CD8-positive, alpha-beta memory T cell (primary cell): ENCODE measurements at places on chromosomes 5 and 9.

DNA sequence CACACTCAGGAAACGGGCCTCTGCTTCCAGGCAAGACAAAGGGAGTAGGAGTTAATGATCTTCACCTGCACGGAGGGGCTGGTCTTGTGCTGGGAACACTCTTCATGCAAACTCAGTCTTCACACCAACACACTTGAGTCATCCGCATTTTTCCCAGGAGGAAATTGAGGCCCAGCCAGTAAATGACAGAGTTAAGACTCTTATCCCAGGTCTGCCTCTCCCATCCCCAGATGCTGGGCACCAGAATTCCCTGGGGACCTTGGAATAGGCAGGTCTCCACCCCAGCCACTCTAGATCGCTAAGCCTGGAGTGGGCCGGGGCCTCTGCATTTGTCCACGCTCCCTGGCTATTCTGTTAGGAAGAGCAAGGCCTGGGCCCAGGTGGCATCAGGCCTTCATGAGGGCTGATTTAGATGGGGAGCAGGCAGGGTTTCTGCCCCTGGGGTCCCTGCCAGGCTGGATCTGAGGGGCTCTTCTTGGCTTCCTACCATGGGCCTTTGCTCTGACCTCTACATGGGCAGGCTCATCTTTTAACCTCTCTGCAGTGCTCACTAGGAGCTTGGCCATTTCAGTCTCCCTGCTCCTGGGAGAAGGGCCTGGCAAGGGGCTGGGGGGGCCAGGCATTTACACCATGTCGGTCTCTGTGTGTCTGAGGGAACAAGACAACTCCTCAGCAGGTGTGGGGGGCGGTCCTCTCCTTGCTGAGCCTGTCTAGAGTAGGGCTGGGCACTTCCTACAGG lies 77.3 kb downstream of the AMBP start:
- DNase-seq = no peak

- DNase-seq = no peak
Observed at GRCh38 chr9:123368536-123369153, 12.6 kb downstream of the CRB2 start.

DNA sequence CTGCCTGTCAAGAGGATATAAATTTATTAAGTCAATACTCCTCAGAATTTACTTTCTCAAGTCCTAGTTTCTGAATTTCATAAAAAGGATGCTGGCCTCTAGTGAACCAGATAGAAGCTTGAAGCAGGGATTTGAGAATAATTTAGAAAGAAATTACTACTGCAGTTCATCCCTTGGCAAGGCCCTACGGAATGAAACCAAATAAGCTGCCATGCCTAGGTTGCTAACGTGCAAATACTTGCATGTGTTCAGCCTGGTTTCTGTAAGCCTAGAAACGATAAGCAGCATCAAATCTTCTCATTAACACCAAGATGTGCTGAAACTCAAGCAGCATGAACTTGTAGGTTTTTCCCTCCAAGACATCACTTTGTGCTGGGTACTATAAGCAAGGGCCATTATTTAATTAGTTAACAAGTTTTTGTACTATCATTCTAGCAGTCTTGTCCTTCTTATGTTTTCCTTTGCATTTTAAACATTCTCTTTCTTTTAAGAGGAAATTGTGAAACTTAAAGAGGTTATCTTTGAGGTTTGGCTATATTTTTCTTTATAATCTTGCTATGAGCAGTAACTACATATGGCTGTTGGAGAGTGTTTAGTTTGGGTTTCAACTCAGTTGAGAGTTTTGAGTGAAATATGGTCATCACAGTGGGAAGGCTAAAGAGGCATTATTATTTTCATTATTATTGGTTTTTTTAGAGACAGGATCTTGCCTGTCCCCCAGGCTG lies 71.8 kb downstream of the ADAMTSL1 start:
- DNase-seq = no peak

GRCh38 chr5:77828445-77828844 lies 52.3 kb upstream of the TBCA start:
- no peak for DNase-seq

DNA sequence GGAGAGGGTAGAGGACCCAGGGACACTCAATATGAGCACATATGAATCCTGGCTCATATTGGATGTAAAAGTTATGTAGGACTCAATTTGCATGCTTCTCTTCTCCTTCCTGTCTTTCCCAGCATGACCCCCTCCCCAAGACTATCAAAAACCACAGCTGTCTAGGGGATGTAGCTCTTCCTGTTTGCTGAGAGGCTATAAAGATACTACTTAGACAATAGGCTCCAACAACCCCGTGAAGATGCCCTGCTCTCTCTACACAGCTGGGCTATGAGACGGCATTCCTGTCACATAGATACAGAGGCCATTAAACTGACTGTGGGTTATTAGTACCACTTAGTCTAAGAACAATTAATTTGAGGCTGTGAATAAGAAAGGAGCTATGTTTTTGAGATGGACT lies 56.5 kb upstream of the PCSK1 start:
- DNase-seq = no peak

DNA sequence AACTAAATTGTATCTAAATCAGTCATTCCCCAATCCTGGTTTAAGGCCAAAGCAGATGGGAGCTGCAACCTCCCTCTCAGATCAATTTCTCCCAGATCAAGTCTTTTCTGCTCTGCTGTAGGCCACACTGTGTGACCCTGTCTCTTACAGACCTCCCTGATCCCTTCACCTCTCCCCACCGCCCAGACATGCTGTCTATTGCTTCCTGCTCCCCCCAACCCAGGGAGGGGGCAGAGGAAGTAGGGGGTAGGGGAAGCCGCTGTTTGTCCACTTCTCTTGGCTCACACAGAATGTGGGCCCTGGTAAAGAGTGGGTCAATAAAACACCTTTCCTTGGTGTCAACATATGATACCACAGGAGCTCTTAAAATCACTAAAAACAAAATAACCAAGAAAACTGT lies 226.3 kb downstream of the ENC1 start:
- no peak for DNase-seq
